ENCODE measurements at places on chromosomes 5 and 9.

GRCh38 chr9:112012026-112012902 is 115.7 kb downstream of the UGCG start:
- no peak for DNase-seq

DNA sequence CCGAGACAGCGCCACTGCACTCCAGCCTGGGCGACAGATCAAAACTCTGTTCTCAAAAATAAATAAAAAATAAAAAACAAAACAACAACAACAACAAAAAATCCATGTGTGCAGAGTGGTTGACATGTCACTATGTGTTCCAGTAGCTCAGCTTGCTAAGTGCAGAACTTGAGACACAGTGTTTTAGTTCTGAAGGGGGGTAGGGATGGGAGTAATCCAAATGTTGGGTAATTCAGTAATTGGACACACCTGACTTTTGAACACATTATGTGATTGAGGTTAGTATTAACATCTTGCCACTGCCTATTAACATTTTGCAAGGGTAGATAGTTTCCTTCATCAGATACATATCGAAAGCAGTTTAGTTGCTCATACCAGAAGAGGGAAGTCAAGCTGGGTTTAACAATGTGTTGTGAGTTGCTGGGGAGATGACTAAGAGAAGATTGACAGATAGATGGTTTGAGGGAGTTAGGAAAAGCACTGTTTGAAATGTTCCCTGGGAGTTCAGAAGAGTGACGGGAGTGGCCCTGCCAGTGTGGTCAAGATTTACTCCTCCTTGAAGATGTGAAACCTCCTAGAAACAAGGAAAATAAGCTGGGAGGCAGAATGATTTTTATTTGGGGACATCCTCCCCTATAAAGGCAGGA is 928 bp downstream of the HACD4 start:
- DNase-seq, result no peak

DNA sequence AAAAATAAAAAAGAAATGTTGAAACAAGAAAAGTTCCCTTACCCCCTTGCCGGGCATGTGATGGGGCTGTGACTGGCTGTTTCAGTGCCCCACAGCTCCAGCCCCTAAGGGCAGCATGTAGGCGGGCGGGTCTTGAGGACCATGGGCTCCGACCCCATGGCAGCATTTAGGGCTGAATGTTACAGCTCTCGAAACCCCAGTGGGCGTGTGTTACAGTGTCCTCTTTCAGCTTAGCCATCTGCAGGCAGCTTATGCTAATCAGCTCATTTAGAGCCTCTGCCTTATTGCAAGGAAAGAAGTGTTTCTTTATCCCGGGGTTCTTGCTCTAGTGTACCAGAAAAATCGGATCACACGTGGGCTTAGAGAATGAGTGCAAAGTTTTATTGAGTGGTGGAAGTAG is 497.4 kb upstream of the CYLC2 start:
- no peak for DNase-seq

- no peak for DNase-seq
These were observed 140.2 kb upstream of the LPAR1 start for GRCh38 chr9:111178331-111179055.

DNA sequence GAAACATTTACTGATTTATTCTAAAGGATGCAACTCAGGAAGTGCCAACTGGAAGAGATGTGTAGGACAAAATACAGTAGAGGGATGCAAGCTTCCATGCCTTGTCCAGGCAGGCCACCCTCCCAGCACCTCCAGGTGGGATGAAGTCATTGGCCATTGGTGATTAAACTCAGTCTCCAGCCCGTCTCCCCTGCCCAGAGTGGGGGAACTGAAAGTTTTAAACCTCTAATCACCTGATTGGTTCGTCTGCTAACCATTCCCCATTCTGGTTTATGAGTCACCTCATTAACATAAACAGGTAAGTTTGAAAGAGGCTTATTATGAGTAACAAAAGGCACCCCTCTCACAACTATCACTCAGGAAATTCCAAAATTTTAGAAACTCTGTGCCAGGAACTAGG is 8.1 kb downstream of the TNFAIP8 start:
- no peak for DNase-seq

GRCh38 chr9:99405359-99405758 is 183.3 kb downstream of the SEC61B start:
- DNase-seq, result no peak

DNA sequence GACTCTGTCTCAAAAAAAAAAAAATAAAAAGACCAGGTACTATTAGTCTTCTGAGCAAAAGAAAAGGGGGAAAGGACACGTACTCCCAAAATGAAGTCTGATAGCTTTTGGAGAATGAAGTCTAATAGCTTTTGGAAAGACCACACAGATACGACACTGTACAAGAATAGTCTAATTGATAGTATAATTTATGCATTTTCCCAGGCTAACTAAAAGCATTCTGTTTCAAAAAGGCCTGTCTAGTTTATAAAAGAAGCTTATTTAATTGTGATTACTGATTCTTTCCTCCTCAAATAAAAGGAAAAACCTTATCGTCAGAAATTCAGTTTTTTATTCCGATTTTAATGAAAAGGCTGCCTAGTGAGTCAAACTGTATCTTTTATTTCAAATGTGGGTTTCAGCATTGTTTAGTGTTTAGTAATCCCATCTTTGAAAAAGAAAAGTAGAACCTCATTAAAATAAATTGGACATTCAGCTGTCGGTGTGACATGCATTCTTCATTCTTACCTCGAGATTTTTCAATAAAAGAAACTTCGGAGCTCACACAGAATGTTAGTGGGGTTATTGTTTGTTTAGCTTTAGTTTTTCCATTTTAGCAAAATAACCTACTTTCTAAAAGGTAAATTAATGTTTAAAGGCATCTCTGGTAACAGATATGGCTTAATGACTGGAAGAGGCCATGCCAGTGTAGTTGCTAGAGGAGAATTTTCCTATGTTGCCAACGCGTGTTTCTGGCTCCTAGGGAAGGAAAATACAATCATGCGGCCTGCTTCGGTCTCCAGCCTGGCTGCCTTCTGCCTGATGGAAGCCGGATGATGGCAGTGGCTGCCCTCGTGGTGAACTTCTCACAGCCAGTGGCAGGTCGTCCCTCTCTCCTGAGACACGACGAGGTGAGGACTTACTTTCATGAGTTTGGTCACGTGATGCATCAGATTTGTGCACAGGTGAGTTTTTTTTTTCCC is 70.0 kb downstream of the NLN start:
- DNase-seq, result no peak

DNA sequence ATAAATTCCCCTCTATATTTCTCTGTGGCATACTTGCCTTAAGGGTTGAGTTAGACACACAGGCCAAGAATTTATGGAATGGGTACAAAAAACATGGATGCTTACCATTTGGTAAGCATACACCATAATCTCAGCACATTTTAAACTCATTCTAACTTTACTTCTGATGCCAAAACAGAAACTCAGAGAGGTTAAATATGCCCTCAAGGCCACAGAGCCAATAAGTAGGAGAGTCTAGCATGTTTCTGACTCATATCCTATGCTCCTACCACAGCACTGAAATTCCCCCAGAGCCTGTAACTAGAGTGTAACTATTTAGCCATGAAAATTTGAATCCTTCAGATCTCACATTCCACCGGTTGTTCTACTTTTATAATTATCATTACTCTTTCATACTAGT is 559.7 kb downstream of the ACTL7B start:
- no peak for DNase-seq

GRCh38 chr5:132663771-132664695 is 6.1 kb downstream of the IL13 start:
- no peak for DNase-seq

DNA sequence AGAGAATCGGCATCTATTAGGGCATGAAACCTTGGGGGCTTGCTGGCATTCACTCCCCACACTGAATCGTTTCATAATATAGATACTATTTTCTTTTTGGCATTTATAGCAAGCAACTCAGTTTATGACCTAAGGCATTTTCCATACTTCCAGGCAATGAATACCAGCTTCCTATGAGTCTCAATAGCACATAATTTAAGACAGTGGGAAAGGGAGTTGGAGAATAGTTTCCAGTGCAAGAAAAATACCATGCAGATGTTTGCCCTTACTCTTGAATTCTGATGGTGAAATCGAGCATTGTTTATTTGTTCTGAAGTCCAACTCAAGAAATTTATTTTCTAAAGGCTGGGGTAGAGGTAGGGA is 175.8 kb upstream of the KLF9 start:
- DNase-seq, result no peak

DNA sequence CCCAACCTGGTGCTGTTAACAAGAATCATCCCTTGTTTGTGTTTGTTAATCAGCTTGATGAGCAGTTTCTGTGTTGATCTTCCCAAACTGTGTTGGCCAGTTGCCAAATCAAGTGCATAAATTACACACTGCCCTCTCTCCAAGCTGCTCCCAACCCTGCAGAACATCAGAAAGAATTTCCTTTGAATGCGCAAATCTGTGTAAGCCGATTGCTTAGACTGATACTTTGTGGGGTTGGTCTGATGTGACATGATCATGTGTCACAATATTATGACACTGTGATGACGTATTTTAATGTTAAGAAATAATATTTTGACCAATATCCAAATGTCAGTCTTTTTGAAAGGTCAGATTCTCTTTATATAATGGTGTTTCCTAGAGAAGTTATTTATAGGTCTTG is 766.4 kb upstream of the WWC1 start:
- no peak for DNase-seq

- no peak for DNase-seq
These were observed 35.6 kb downstream of the ADAMTSL2 start for GRCh38 chr9:133569891-133570690.

DNA sequence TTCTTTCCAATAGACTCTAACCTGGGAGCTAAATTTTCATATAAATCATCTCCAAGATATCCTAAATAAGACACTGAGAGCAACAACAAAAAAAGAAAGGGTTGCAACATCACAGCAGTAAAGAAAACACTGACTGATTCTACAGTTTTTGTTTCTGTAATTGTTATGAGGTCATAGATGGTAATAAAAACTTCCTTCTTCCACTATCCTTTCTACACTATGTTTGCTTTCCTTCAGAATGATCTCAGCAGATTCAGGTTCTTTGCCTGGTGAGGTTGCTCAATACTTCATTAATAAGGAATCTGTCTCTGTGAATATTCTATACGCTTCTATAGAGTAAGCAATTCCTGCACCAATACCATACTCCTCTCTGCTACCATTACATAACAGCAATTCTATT is 835.6 kb upstream of the GRAMD2B start:
- no peak for DNase-seq

- no peak for DNase-seq
These were observed 50.7 kb upstream of the ARRDC3 start for GRCh38 chr5:91433861-91434260.

- DNase-seq, result no peak
These were observed 105.3 kb downstream of the ARRDC3 start for GRCh38 chr5:91277840-91278239.

GRCh38 chr5:83657807-83658525 is 62.7 kb downstream of the HAPLN1 start:
- DNase-seq, result no peak

- no peak for DNase-seq
These were observed 9.8 kb downstream of the RUSC2 start for GRCh38 chr9:35499701-35500030.

DNA sequence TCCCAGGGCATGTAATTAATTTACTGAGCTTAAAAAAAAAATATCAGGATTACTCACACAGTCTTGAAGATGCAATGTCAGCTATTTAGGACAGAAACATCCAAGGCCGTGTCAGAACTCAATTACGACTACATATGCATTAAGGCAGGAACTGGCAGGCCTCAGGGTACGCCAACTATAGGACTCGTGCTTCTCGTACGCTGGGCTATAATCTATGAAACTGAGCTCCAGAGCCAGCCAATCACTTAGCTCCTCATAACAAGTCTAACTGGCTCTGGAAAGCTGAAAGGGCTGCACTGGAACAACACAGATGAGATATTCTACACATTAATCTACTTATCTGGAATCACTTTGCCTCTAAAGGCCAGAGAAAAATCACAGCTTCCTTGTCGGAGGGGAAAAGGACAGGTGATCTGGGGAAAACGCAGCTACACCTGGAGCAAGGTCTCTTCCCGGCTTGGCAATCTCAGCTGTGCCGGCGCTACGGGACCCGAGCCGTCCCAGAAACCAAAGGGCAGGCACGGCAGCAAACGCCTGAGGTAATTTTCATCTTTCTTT is 212.0 kb downstream of the DEPDC1B start:
- no peak for DNase-seq

DNA sequence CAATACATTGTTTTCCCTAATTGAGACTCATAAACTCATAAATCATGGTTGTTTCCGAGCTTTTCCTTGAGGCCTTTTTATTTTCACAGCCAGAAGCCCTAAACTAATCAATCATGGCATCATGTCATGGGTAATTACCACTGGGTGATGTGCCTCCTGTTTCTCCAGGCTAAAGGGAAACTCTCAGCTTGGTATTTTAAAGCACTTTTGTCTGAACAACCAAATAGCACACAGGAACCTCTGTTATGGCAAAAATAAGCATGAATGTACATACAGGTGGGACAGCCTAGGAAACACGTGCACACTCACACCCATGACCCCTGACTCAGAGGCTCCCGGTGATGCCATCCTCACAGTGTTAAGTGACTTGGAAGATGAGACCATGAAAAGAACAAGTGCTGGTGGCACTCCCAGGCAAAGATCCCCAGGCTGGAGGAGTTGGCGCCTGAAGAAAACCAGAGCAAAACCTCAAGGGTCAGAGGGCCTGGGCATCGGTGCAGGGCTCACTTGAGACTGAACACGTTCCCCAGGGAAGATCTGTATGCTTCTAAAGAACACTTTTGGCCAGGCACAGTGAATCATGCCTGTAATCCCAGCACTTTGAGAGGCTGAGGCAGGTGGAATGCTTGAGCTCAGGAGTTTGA is 154.3 kb downstream of the ROR2 start:
- no peak for DNase-seq

Data from activated CD4-positive, CD25-positive, alpha-beta regulatory T cell (primary cell).